ENCODE measurements at places on chromosomes 2 and 18. TPM values are rescaled to one million over a fixed set of nuclear protein-coding genes. Genes with fewer than 3 reads are reported as not detected.

NTSR2 gene
- total RNA-seq, result not detected

UGT1A8 gene
- total RNA-seq, result not detected

CLEC4F gene
- total RNA-seq, result not detected

LCT gene
- total RNA-seq, result not detected

ZCCHC2 gene
- 3.8 TPM for total RNA-seq

NEU2 gene
- total RNA-seq, result not detected

RBKS gene
- 1.8 TPM for total RNA-seq

SCTR gene
- not detected for total RNA-seq

DNA sequence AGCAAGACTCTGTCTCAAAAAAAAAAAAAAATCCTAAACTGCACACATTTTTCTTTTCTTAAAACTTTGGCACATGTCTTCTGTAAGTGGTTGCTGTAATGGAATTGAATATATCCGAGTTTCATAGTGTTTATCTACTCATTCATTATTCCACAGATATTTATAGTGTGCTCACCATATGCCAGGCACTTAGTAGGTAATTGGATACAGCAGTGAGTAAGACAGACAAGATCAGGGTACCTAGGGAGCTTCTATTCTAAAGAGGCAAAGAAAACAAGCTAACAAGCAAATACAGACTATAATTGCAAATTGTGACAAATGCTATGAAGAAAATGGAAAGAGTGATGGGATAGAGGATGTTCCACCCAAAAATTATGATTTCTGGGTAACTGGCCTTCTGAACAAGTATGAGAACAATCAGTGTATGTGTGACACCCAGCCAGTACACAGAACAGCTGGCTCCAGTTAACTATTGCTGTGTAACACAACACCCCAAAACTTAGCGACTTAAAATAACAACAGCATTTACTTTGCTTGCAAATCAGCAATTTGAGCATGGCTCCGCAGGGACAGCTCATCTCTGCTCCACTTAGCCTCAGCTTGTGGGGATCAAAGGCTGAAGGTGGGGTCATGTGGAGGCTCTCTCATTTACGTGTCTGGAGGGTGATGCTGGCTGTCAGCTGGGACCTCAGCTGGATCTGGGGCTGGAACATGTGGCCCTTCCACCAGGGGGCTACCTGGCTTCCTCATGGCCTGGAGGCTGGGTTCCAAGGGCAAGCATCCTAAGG is 224.9 kb downstream of the INSIG2 start:
- DNase-seq, result no peak

DNA sequence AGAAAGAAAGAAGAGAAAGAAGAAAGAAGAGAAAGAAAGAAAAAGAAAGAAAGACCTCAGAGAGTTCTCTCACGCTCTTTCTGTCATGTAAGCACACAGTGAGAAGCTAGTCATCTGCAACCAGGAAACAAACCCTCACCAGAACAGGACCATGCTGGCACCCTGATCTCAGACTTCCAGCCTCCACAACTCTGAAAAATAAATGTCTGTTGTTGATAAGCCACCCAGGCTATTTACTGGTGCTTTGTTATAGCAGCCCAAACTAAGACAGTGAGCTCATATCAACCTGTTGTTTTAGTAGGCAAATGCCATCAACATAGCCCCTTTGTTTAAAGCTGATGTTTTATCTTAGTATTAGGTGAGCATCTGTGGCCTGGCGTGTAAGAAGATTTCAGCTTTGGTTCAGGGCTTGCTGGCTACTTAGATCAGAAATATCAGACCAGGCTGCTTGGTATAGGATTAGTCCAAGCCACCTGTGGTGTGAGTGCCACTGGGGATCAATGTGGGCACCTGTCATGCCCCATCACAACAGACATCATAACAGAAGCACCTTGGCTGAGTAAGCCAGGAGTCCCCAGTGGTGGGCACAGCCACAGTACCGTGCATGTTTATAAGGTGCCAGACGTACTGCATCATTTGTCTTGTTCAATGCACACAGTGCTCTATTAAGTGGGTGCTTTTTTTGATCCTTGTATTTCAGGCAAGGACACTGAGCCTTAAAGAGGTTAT is 94.4 kb downstream of the LBH start:
- DNase-seq, result no peak

DNA sequence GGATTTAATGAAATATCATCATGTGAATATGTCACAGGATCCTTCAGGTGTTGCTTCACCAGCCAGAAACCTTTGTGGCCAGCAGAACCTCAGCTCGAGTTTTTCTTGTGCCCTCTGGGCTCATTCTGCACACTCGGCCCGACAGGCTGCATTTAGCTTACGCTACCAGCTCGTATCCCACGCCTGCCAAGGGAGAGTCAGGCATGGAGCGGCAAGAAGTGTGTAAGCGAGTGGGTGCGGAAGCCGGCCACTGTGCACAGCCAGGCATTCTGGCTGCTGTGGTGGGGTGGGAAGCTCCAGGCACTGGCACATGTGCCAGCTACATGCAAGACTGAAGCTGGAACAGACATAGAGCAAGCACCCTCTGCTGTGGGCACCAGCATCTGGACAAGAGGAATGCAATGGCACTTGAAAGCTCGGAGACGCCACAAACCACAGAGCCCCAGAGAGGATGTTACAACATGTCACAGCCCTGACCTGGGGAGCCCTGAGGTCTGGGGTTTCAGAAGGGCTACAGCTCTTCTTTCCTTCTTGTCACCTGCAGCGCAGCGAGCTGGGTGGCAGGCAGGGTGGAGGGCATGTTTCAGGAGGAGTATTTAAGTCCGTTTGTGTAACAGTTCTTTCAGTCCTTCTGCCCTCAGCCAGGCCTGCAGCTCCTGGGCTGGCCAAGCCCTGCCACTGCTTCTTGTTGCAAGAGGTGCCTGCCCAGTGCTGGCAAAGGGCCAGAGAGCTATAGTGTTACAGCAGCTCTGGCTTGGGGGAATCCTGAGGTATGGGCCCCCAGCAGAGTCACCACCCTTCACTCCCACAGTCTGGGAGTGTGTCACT is 257.3 kb upstream of the HNMT start:
- DNase-seq, result peak; percentile 77

GRCh38 chr18:5627776-5628511 is 84.1 kb upstream of the EPB41L3 start:
- no peak for DNase-seq

- DNase-seq, result no peak
Measured at GRCh38 chr18:71001597-71001996, 712.8 kb downstream of the SOCS6 start.

- peak; percentile 43 for DNase-seq
Measured at GRCh38 chr2:98468621-98469236, 24.1 kb downstream of the INPP4A start.

- DNase-seq, result no peak
Measured at GRCh38 chr2:211477537-211478275, 921.3 kb downstream of the CPS1 start.

DNA sequence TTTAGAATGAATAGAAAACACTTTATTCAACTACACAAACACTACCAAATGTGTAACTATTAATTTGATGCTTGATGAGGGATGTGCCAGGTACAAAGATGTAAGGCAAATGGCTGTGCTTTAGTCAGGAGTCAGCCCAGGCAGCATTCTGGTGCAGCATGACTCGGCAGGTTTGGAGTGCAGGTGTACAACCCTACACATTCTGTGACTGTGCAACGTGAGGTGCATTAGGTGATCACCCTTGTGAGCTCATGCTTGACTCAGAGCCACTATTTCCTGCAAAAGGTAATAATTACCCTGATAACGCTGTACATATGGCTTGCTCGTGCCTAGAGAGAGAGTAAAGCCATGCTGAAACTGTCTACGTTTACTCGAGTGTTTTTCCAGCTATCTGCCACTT is 288.7 kb upstream of the DSEL start:
- DNase-seq, result no peak

GRCh38 chr2:144201868-144202468 is 318.0 kb downstream of the ZEB2 start:
- peak; percentile 8 for DNase-seq

GRCh38 chr2:148867079-148867769 is 7.8 kb upstream of the KIF5C start:
- no peak for DNase-seq

DNA sequence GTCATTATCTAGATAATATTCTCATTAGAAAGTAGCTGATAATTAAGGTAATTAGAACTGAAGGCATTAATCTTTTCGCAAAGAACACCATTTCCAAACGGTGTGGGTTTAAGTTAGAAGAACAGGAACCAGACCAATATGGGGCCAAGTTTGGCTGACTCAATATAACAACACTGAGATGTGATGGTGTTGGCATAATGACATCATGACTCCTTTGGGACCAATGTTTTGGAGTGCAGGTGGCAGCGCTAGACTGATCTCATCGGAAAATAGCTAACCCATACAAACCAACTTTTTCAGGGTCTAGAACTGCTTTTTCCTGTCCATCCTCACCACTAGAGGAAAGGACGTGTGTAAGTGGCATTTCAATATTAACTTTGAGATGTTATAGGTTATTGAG is 1171.7 kb upstream of the ZEB2 start:
- DNase-seq, result no peak

DNA sequence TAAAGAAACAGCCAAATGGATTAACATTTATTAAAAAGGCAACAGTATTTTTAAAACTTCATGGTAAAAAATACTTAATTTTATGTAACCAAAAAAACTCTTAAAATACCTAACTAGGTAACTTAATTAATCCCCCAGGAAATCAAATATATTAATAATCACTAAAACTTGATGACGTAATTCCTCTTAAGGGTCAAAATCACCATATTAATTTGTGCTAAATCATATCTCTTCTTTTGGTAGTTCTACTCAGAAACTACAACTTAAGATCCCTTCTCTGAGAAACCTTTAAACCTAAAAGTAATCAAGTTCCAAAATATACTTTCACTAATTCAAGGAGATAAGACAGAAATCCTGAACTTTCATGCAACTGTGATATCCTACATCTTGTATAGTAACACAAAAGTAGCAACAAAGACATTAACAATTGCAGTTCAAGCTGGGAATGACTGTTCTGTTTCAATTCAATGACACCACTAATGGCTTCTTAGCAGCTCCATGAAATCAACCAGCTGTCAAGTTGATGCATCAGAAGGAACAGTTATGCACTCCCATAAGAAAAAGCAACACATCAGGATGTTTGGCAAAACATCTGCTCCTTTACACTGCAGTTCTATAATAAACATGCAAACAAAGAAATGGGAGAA is 4.0 kb downstream of the BAZ2B start:
- DNase-seq, result peak; percentile 20

DNA sequence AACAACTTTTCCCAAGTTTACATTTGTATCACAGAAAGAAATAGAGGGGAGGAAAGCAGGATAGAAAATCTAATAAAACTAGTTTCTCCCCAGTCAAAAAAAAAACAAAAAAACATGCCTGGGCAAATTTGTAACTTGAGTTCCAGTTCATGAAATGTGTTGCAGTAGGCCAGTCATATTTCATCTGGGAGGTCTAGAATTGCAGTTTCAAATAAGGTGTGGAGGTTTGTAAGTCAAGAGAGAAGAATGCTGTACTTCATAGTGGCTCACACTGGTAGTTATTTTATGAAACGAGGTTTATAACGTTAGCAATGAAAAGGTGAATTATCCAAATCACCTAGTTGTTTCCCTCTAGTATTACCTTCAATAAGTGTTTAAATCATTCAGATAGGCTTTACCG is 1313.9 kb upstream of the SLC39A10 start:
- DNase-seq, result no peak

DNA sequence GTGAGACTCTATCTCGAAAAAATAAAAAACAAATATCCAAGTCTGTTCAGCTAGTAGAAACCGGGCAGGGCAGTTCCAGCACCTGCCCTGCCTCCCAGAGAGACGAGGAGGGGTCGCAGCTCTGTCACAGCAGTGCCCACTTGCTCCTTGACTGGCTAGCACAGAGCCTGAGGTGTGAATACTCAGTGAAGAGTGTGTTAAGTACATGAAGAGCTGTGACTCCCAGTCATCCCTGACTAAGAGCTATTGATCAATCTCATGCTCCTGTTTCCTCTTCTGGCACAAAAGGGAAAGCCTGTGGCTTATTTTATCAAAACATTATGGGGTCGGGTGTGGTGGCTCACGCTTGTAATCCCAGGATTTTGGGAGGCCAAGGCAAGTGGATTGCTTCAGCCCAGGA is 83.0 kb upstream of the FZD7 start:
- DNase-seq, result no peak

Data from RPMI7951 (cell line).